ENCODE measurements at places on chromosomes 6 and 20. TPM values are rescaled to one million over a fixed set of nuclear protein-coding genes. Genes with fewer than 3 reads are reported as not detected.
A peak's percentile ranks its signal among the peaks of the same experiment; 100 is the strongest.

- DNase-seq, result no peak
Observed at GRCh38 chr6:103629613-103630012, 1230.1 kb downstream of the HACE1 start.

DNA sequence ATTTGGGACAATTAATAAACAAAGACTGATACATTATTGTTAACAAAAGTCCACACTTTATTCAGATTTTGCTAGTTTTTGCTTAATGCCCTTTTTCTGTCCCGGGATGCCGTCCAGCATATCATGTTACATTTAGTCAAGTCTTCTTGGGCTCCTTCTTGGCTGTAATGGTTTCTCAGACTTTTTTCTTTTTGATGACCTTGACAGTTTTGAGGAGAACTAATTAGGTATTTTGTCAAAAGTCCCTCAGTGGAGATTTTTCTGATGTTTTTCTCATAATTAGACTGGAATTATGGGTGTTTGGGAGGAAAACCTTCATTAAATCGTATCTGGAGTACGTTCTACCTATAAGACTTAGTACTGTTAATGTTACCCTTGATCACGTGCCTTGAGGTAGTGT is 177.2 kb downstream of the MCHR2 start:
- no peak for DNase-seq

- no peak for DNase-seq
Observed at GRCh38 chr6:121460170-121460569, 24.7 kb downstream of the GJA1 start.

DNA sequence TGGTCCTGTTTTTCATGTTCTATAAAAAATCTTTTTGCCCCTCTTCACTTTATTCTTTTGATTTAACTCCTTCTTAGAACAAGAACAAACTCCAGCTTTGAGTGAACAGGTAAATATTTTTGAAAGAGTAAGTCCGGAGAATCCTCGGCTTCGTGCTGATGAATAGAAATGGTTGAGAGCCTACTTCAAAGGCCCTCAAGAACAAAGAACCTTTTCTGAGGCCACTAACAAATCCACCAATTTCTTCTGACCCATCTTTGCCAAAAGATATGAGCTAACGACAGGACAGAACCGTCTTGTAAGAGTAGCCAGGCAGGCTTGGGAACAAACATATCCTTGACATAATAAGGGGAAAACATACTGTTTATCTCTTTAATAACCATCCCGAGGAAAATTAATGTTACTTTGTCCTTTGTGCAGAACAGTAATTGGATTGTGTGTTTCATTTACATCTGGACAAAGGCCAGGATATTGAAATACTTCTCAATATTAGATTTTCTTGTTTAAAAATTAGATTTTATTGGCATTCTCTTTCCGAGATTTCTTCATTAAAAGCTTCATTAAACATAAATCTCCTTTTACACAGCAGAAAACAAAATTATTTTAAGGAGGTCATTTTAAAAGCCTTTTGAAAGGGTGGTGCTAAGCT is 52.9 kb downstream of the NOX3 start:
- DNase-seq, result no peak

- no peak for DNase-seq
Observed at GRCh38 chr6:3638662-3639061, 112.9 kb downstream of the PXDC1 start.

GRCh38 chr6:31114970-31115849 is 610 bp downstream of the PSORS1C1 start:
- no peak for DNase-seq

GRCh38 chr20:12327205-12327604 is 409.5 kb downstream of the BTBD3 start:
- DNase-seq, result no peak

- no peak for DNase-seq
Observed at GRCh38 chr6:134467620-134468019, 149.7 kb upstream of the SGK1 start.

GRCh38 chr6:39424831-39425230 is 102.3 kb upstream of the KCNK16 start:
- peak; percentile 25 for DNase-seq

- no peak for DNase-seq
Observed at GRCh38 chr6:124688369-124688768, 273.9 kb upstream of the RNF217 start.

- DNase-seq, result no peak
Observed at GRCh38 chr20:59159493-59160376, 3.9 kb upstream of the ZNF831 start.

GRCh38 chr20:61976644-61977418 is 88.8 kb downstream of the TAF4 start:
- DNase-seq, result no peak

- DNase-seq, result no peak
Observed at GRCh38 chr6:84220809-84221409, 6.5 kb downstream of the CEP162 start.

- DNase-seq, result no peak
Observed at GRCh38 chr20:18506744-18507143, 996 bp upstream of the SEC23B start.

DNA sequence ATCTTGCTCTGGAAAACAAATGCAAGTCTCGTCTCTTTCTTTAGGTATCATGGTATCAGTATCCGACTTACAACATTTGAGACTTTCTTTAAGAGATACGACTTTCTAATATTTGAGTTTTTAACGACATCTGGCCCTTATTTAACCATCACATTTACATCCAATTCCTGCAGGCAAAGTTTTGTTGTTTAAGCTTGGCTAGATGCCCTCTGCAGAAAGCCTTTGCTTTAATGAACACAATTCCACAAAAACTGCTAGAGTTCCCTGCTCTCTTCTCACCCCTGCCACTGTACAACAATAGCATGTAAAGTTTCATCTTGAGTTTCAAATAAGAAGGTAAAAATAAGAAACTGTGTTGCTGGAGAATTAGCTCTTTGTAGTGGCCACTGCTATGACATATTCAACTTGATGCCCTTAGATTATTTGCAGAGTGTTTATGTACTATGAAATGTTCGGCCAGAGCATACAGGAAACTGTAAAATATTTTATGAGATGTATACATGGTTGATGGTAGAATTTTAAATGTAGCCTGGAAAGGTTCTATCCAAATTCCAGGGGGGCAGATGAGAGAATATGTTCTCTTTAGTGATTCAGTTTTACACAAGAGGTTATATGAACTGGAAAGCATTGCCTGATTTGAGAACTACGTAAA is 438.6 kb downstream of the CDC5L start:
- no peak for DNase-seq

GRCh38 chr6:90406142-90406794 is 109.6 kb upstream of the BACH2 start:
- no peak for DNase-seq

DNA sequence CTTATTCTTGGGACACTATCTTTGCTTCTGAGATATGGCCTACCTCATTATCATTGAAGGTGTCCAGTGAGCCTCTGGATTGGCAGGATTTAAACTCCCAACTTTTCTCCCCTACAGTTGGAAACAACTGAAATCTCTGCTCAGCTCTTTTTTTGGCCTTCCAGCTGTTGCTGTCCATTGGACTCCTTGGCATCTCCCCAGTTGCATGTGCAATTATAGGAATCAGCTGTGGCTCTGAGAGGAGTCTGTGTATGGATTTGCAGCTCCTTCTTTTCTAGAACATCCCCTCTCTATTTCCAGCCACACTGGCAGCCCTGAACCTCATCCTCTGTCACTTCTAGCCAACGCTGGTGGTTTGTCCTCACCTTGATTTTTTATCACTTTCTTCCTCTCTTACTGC is 21.2 kb downstream of the RAB22A start:
- DNase-seq, result no peak

DNA sequence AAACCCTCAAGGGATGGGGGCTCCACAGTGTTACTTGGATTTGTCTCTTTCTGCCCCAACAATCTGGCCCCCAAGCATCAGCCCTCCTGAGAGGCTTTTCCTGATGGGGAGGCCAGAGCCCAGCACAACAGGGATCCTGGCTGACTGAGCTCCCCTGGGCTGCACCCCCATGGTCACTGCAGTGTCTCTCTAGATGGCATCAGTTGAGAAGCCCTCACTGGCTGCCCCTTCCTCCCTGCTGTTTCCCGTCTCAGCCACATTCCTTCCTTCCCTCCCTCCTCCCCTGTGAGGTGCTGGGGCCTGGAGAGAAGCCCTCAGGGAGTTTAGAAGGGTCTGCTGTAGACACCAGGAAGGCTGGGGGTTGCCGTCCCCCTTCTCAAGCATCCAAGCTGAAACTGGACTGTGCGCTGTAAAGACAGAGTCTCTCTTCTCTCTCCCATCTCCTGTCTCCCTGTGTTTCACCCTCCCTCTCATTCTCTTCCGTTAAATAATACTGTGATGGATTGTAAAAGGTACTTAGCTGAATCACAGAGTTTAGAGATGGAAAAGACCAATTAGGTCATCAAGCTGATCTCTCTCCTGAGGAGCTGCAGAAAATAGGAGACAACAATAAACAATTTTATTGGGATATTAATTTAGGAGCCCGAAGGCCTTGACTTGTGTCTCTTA is 29.7 kb downstream of the SAYSD1 start:
- no peak for DNase-seq

DNA sequence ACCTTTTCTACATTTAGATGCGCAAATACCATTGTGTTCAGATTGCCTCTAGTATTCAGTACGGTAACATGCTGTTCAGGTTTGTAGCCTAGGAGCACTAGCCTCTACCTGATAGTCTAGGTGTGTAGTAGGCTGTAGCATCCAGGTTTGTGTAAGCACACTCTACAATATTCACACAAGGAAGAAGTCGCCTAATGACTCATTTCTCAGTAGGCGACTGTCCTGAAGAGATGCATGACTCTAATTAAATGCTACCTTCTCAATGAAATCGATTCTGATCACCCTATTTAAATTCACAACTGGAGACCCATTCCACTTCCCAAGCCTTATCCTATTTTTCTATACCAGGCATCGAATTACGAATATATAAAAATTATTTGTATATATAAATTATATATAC is 1.3 kb downstream of the MCUR1 start:
- DNase-seq, result no peak

- DNase-seq, result no peak
Observed at GRCh38 chr20:7728338-7728737, 211.9 kb downstream of the HAO1 start.

DNA sequence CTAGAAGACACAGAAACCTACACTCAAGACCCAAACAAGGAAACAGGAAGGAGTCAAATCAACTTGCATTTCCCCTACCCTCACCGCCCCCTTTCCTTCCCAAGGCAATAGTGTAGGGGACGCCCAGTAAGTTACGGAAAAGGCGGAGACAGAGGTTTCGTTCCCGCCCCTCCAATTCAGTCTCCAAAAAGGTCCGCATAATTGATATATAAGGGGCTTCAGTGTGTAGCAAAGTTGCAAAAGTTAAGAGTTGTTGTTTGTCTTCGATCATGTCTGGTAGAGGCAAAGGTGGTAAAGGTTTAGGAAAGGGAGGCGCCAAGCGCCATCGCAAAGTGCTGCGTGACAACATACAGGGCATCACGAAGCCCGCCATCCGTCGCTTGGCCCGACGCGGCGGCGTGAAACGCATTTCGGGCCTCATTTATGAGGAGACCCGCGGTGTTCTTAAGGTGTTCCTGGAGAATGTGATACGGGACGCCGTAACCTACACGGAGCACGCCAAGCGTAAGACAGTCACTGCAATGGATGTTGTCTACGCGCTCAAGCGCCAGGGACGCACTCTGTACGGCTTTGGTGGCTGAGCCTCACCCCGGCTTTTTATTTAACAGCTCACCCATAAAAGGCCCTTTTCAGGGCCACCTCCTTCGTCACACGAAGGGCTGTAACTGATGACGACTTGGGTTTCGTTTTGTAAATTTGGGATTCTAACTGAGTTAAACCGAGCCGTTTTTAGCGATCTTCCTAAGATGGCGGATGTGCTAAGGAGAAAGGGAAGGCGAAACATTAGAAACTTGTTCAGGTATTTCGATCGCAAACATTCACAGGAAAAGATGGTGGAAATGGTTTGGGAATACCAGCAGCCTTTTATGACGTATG is 124.6 kb upstream of the BTN3A2 start:
- no peak for DNase-seq

DNA sequence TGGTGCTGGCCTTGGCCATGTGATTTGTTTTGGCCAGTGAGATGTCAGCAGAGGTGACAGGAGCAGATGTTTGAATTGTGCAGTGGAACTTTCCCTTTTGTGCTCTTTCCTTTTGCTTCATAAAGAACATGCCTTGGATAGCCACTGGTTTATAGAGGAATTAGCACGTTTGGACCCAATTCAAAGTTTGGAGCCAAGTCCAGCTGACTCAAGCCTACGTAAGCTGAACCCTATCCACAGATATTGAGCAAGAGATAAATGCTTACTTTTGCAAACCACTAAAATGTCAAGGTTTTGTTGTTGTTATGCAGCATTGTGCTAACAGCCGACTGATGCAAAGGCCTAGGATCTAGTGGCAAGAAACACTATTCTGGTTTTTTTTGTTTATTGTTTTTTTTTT is 230.9 kb upstream of the CITED2 start:
- no peak for DNase-seq

GRCh38 chr20:10609276-10609675 is 64.5 kb downstream of the JAG1 start:
- no peak for DNase-seq

- DNase-seq, result no peak
Observed at GRCh38 chr6:7469696-7470095, 71.8 kb upstream of the DSP start.

DNA sequence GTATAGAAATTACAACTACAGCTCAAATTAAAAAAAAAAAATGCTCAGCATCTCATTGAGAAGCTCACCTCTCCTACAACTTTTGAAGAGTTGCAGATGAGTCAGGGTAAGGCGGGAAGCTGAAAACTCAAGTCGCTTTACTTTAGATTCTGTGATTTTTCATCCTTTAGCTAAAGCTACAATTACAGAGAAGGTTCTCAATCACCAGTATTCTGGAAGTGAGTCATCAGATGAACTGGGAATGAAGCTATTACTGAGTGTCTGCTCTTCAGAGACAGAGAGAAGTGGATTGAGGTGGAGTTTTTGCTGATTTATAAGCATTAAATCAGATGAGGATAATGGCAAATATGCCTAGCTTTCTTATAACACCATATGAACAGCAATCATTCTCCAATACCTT is 91.9 kb downstream of the TFAP2A start:
- no peak for DNase-seq

RAB32 gene
- 54.2 TPM for total RNA-seq

LMBRD1 gene
- 40.7 TPM for total RNA-seq

COQ3 gene
- total RNA-seq, result 4.8 TPM

TGM3 gene
- not detected for total RNA-seq

MAS1 gene
- total RNA-seq, result not detected

NUP153 gene
- total RNA-seq, result 34.6 TPM

BRD2 gene
- total RNA-seq, result 166 TPM

BMP6 gene
- total RNA-seq, result not detected

LKAAEAR1 gene
- total RNA-seq, result not detected

QKI gene
- 290 TPM for total RNA-seq

PDE7B gene
- total RNA-seq, result 3.4 TPM

RIPOR2 gene
- 4.8 TPM for total RNA-seq

Data from osteocyte (in vitro differentiated cells).